ENCODE measurements at places on chromosomes 7 and 10.
A peak's percentile ranks its signal among the peaks of the same experiment; 100 is the strongest.

DNA sequence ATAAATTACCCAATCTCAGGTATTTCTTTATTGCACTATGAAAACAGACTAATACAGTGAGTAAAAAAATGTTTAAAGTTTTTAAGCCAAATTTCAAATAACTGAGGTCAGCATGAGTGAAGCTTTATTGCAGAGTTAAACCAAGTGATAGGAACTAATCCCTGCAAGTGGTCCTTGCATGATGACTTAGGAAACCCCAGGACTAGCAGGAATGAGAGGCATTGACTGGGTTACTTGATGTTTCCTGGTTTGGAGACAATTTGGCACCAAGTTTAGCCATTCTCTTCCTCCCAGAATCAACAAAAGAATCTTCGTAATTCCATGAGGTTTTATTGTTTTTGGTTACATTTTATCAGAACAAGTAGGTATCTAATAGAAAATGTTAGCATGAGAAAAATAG is 194.2 kb downstream of the BICC1 start:
- no peak for DNase-seq

DNA sequence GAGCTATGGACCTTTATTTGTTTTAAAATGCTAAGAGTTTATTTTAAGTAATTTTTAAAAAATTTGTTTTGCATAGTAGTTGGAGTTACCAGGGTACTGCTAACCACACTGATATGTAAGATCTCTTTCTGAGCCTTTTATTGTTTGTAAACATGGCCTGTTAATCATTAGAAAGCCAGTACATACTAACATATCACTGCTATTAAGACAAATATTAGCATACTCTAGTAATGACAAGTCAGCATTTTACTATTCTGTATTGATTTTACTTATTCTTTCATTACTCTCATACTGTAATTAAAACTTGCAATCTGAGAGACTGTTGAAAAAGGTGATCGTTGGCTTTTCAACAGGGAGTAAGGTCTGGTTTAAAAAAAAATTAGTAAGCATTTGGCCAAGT is 66.7 kb downstream of the PTEN start:
- DNase-seq, result no peak

DNA sequence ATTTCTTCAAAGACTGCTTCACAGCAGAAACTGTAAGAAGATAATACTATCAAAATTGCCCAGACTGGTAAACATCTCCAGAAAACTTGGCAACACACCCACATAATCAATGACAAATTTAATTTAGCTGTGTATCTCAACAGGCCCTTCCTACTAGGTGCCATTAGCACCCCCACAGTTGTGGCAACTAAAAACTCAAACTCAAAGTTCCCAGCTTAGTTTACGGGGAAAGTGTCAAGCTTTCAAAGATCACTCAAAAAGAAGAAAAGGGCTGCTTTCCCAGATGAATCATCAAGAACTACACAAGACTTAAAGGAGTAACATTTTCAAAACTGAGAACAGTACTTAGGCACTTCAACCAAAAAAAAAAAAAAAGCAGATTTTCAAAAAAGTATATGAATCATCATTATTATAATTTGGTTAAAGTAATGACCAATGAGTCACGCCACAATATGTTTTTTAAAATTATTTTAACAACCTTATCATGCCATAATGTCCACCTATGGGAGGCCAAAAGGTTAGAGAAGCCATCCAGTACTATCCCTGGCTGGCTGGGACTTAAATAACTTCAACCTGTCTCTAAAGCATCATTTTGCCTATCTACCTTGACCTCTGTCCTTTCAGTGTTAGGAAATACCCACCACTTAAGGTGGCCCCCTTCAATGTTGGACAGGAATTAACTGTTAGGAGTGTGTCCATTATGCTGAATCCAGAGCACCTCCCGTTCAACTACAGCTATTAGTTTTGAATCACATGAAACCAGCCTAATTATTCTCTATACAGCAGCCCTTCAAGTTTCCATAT is 90.8 kb downstream of the ZFAND4 start:
- no peak for DNase-seq

DNA sequence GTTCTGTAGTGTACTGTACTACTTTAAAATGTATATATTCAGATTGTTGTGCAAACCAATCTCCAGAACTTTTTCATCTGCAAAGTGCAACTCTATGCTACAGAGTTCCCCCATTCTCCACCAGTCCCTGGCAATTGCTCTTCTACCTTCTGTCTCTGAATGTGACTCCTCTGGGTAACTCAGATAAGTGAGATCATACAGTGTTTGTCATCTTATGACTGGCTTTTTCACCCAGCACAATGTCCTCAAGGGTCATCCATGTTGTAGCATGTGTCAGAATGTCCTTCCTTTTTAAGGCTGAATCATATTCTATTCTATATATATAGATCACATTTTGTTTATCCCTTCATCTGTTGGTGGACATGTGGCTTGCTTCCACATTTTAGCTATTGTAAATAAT is 10.8 kb downstream of the SLIT1 start:
- no peak for DNase-seq

DNA sequence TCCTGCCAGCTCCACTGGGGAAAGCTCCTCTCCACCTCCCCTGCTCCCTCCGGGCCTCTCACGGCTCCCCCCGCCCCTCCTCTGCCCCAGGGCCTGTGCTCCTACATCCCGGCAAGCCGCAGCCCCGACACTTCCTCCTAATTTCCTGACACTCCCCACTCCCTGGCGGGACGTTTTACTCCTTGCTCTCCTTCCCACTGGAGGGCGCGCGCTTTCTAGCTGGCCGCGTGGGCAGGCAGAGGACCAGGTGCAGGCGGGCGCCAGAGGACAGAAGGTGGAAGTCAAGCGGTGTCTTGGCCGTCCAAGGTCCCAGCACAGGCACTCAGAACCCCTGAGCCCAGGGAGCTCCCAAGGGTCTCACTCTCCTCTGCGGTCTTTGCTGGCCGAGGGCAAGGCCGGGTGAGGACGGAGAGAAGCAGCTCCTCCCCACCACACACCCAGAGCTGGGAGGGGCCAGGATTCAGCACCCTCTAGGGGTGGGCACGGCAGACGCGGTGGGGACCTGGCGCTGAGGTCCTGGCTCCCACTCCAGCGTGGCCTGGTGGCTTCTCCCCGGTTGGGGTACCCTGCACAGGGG is 19.1 kb downstream of the ADAM8 start:
- no peak for DNase-seq

DNA sequence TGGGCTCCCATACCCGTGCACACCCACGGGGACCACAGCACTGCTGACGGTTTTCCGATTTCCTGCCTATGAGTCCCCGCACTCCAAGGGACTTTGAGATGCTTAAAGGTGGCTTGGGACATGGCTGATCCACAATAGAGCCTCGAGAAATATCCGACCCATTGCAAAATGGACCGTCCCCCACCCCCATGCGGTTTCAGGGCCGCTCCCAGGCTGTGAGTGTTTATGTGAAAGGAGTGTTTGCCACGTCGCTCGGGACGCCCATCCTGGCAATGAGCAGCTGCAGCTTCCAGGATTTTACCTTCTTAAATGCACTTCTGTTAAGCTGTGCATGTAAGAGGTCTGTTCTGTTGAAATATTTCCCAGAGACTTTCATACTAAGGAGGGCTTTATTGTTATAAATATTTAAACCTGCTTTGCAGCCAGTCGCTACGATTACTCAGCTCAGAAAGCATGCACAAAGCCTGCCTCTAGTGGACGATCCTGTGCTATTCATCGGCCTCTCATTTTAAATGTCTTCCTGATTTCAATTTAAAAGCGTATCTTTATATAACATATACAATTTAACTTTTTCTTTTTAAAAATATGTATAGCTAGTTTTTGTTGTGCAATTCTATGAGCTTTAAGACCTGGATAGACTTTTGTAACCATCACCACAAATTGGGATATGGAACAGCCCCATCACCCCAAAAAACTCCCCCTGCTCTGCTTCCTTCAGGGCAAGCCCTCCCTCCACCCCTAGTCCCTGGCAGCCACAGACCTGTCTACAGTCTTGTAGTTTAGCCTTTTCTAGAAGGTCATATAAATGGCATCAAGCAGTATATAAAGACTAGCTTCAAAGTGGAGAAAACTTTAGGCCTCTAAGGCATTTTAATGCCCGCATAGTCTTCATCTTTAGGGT is 418.3 kb downstream of the PAXIP1 start:
- no peak for DNase-seq

DNA sequence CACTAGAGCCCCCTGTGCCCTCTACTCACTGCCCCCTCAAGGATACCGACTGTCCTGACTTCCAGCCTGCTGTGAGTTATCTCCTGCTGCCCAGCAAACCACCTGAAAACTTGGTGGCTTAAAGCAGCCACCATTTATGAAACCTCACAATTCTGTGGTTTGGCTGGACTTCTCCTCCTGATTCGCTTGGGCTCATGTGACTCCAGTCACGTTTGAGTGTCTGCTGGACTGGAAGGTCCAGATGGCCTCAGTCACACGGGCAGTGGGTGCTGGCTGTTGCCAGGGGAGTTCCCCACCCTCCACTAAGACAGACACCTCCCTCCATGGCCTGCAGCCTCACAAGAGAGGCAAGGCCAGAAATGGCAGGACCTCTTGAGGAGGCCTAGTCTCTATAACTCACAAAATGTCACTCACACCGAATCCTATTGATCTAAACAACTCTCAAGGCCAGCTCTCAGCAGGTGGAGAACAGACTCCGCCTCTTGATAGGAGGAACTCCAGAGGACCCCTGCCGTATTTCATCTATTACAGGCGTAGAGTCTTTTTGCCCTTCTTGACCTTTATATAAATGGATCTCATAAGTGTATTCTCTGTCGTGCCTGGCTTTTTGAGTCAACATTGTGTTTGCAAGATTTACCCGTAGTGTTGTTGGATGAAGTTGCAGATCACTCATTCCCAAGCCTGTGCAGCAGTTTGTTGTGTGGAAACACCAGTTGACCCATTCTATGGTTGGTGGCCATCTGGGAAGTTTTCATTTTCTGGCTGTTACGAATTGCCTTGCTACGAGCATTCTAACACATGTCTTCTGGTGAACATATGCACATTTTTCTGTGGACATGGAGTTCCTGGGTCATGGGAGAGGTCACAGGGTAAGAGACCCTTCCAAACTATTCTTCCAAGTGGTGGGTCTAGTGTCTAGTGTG is 48.3 kb downstream of the ZMIZ1 start:
- DNase-seq, result peak; percentile 85

DNA sequence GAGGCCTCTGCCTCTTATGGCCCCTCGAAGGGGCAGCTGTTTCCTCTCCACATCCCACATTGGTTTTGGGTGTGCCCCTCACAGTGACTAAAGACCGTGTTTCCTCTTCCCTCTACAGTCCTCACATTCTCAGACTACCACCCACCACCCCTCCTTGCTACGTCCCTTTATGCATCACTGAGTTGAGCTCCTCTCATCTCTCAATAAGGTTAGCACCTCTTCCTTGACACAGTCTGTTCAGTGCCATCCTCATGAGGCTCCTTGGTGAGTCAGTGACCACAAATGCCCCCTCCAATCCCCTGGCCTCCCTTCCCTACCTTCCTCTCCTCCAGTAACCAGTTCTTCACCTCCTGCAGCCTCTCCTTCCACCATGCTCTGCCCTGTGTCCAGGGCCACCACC is 239.1 kb upstream of the MYO3A start:
- no peak for DNase-seq

DNA sequence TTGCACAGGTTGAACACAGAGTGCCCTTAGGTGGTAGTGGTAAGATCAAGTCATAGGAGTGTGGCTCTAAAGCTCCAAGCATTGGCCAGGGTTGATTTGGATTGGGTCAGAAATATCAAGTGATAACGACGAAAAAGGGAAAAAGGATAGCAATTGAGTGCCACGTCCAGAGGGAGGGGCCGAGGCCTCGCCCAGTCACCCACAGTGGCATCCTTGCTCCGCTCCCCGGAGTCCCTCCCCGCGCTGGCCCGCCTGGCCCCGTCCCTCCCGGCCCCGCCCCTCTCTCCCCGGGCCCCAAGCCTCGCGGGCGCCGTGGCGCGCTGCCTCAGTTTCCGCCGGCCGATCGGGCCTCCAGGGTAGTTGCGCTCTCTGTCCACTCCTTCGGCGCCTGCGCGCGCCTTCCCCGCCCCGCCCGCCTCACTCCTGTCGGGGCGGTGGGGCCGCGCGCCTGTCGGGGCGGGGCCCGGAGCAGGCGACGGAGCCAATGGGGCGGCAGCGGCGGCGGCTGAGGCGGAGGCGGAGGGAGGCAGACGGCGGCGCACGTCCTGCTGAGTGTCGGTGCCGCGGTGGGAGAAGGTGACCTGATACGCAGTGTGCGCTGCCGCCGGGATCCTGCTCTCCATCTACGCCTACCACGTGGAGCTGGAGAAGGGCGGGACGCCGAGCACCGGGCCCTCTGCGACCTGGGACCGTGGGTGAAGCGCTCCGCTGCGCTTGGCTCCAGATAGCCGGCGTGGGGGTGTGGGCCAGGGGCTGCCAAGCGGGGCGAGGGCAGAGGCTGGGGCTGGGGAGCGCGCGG is 209.1 kb upstream of the ZNF722 start:
- DNase-seq, result peak; percentile 74

DNA sequence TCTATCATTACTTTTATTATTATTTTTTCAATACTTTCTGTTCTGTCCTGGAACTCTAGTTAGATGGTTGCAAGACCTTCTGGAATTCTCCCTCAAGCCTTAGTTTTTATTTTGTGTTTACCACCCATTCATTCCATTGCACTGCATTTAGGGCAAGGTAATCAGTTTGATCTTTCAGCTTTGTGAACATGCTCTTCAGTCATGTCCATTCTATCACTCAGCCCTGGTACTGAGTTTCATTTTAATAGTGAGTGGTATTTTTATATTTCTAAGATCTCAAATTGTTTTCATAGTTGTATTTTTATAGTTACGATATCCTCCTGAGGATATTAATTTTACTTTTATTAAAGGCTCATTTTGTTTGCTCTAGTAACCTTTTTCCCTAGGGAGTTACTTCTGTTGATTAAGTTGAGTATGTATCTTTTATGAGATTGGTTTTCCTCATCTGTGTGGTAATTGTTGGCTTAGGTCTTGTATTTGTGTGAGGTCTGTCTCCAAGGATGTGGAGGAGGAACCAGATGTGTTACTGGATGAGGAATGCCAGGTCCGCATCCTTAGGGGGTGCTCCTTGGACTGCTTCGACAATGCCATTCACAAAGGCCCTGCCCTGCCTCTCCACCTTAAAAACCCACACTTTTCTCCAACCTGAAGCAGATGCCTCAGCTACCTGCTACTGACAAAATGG is 46.7 kb upstream of the RAB18 start:
- DNase-seq, result no peak

- DNase-seq, result no peak
Observed at GRCh38 chr10:114087255-114087654, 43.6 kb downstream of the ADRB1 start.

GRCh38 chr7:10703981-10704380 is 269.7 kb upstream of the PHF14 start:
- DNase-seq, result no peak

DNA sequence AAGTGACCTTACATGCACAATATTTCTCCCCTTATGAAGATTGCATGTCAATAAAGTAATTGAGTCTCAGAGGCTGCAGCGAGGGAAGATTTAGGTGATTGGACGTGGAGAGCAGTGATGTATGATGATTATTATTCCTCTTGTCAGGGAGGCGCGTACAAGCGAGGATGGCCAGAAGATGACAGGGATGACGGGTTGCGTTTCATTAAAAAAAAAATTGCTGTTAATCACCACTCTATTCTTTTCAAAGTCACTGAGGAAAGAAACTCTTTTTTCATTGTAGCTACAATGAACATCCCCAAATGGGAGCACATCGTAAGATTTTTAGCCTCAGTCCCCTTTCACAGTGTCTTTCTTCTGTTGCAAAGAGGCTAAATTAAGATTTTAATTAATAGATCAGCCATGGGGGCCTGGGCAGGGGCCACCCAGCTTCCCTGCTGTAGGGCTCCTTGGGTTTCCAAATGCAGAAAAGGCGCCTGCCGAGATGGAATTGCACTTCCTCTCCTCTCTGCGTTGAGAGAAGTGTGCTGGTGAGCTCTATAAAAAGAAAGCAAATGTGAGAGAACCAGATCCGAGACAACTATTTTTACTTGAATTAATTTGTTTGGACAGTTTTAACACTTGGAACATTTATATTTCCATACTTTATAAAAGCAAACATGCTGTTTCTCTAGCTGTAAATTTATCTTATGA is 998.1 kb downstream of the LRMDA start:
- no peak for DNase-seq
